ENCODE measurements at places on chromosomes 6 and 20. TPM values are rescaled to one million over a fixed set of nuclear protein-coding genes. Genes with fewer than 3 reads are reported as not detected.

DNA sequence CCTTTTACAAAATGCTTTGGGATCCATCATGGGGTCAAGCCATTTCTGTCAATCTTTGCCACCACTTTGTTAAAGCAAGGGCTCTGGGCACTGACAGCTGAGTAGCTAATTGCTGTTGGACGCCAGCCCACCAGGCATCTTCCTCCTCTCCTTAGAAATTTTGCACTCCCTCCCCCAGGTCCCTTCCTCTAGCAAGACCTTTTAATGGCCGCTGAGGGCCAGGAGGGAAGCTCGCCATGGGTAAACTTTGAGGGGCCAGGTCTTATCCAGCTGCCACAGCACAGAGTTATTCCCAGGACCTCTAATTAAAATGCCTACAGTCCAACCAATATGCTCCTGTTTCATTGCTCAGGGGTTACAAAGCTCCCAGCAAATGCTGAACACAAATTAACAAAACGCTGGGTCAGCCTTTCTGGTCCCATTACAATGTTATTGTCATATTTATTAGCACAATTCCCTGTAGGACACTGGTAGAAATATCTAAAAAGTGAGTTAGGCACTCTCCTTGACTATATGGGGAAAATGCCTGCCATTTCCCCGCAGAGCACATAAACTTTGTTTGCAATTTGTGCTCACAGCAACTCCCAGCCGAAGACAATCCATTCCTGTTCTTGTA lies 16.8 kb downstream of the SCML4 start:
- no peak for DNase-seq
- no peak overlapping the region for H3K4me3 ChIP-seq

GRCh38 chr6:95574811-95575210 lies 2.5 kb upstream of the MANEA start:
- no peak overlapping the region for H3K27ac ChIP-seq
- no peaks in the 10 kb centered on the region for H3K27me3 ChIP-seq
- peaks cover 28% of the 10 kb centered on the region for H3K4me1 ChIP-seq
- no peaks in the 10 kb centered on the region for H3K36me3 ChIP-seq
- no peak for DNase-seq

- H3K27me3 ChIP-seq = no peaks in the 10 kb centered on the region
- no peak overlapping the region for H3K4me3 ChIP-seq
- H3K27ac ChIP-seq = no peak overlapping the region
- no peaks in the 10 kb centered on the region for H3K4me1 ChIP-seq
Observed at GRCh38 chr20:6702144-6702543, 65.3 kb upstream of the BMP2 start.

The CENPW gene
- 50.0 TPM for total RNA-seq

The LY6G6C gene
- total RNA-seq = not detected

All from CD8-positive, alpha-beta memory T cell (primary cell).